ENCODE measurements at places on chromosomes 5 and 9.

GRCh38 chr5:155943516-155944407 is 383.2 kb upstream of the SGCD start:
- DNase-seq, result peak; percentile 4

DNA sequence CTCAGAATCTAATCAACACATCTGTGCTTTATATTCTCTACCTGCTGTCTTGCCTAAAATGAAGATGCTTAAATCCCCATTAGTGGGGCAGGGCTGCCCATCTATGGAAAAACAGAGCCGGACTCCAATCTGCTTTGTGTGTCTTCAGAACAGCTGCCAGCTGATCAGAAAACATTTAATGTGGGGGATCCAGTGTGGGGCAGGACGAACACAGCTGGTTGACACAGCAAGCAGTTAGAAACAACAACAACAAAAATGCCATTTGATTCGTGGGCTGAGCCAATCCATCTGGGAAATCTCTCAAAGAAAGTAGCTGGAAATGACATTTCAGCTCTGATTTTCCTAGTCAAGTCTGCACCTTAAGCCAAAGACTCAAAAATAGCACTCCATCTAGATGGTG is 99.8 kb downstream of the PPP2R2B start:
- no peak for DNase-seq

GRCh38 chr5:16883806-16884205 is 52.3 kb downstream of the MYO10 start:
- DNase-seq, result no peak

GRCh38 chr9:113886933-113887332 is 10.8 kb downstream of the ZNF618 start:
- DNase-seq, result no peak

DNA sequence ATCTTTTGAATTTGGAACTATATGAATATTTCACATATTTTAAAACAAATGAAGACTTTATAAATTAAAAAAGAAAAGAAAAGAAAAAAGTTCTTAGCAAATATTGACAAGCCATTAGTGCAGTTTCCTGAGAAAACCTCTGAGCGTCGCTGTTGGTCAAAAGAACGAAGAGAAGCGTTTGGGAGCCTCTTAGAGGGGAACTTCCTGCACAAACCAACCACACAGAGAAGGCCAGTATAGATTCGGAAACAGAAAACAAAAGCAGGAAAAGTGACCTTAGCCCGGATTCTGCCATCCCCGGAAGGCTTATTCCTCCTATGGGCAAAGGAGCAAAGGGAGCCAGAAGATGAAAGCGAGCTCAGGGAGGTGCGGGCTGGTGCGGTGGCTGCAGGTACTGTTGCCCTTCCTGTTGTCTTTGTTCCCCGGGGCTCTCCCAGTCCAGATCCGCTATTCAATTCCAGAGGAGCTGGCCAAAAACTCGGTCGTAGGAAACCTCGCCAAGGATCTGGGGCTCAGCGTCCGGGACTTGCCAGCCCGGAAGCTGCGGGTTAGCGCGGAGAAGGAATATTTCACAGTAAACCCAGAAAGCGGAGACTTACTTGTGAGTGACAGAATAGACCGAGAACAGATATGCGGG is at the start of gene PCDHGB2:
Gene PCDHGB2, plus strand, starts transcription at position 205 of the 637 bp plus-strand sequence. Its CDS starts 142 bp downstream, at position 347.
- DNase-seq, result no peak

- no peak for DNase-seq
Observed at GRCh38 chr9:75063556-75064305, 24.2 kb downstream of the NMRK1 start.

GRCh38 chr5:56233230-56233629 is at the start of gene ANKRD55:
Gene ANKRD55, minus strand, starts transcription at chr5:56233330. Its CDS starts 417 bp downstream, at chr5:56232913.
- no peak for DNase-seq

- DNase-seq, result no peak
Observed at GRCh38 chr5:175121457-175121856, 322.5 kb downstream of the DRD1 start.

DNA sequence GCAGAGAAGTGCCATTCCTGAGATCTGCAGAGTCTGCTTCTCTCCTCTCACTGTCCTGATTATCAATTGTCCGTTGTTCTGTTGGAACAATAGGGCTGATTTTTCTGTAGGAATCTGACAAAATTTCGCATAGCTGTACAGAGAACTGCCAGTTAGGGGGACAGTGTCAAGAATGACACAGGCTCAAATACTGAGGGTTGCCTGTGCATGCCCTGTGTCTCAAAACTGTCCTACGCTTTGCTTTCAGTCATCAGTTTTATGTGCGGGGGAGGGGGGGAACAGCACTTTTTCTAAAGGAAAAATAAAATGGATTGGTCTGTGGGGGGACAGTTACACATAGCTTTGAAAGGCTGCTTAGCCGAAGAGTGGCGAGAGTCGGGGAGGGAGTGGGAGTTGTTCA is 248.6 kb downstream of the PDZD2 start:
- DNase-seq, result no peak

DNA sequence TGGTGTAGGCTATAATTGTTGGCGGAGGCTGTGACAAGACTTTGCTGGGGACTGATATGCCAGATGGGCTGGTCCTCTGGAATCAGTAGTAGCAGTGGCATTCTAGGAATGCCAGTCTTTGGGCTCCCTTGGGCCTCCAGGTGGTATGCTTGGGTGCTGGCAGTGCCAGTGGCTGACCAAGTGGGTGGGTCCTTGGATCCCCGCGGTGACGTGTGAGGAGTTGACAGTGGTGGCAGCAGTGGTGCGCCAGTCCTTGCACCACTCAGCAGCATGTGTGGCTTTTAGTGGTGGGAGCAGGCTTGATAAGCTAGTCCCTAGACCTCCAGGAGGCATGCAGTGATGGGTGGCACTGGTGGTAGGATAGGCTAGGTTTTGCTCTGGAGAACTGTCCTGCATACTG is 63.9 kb downstream of the UNC13B start:
- no peak for DNase-seq

DNA sequence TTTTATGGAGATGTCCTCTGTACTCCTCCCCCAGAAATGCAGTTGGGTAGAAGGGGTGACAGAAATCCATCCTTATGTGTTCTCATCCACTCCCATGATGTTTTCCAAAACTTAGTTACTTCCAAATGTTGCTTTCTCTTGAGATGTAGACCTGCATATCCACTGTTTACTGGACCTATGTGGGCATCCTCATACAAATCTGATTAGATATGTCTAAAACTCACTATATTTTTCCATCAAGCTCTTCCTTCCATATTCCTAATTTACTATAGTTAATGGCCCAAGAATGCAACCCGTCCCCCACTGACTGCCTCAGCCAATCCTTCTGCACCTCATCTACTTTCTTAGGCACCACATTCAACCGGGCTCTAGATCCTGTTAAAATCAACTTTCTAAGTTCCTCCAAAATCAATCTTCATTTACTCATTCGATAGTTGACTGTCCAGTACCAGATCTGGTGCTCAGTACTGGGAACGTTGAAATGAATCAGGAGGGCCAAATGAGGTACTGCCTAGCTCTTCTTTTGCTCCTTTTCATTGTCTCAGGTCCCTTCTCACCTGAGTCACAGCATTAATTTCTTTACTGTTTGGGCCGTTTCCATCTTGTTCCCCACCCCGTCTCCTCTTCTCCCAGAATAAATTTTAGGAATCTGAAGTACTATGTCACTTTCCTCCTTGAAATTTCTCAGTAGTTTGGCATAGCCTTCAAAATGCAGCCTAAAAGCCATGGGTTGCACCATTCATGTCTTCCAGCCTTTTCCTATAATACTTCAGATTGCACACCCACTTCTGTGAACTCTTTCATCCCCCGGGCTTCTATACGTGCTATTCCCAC is 7.9 kb downstream of the PLK2 start:
- DNase-seq, result no peak

DNA sequence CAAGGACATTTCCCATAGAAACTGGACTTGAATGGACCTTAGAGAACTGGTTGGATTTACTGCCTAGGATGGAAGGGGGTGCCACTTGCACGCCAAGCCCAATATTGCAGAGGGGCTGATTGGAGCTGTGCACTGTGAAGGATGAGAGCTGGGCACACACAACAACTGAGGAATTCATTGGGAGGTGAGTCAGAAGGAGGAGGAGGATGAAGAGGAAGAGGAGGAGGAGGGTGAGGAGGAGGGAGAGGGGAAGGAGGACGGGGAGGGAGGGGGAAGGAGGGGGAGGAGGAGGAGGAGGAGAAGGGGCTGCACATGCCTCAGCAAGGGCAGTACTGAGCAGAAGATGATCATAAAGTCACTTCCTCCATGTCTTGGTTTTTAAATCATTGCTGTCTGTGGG is 5.7 kb upstream of the ICE1 start:
- no peak for DNase-seq

DNA sequence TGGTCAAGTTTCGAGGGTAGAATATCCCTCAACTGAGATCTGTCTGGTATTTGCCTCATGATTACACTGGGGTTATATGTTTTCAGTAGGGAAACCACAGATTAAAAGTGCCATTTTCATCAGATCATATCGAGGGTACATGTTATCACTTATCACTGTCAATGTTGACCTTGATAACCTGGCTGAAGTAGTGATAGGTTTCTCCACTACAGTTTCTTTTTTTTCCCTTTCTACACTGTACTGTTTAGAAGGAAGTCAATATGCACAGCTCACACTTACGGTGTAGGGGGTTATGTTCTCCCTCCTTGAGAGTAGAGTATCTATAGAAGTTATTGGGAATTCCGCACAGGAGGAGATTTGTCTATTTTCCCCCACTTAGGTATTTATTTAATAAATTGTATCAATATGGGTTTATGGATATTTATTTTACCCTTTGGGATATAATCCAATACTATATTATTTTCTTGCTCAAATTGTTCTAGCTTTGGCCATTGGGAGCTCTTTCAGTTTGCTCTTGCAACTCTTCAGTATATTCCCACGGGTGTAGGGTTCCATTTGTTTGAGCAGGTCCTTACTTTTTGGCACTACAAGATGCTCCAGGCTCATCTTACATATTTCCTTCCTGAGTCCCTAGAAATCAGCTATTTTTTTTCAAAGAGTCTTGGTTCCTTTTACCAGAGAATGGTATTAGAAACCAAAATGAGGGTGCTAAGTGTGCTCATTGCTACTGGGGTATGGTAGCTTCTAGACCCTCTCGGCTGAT is 444.5 kb downstream of the RAB3C start:
- no peak for DNase-seq

DNA sequence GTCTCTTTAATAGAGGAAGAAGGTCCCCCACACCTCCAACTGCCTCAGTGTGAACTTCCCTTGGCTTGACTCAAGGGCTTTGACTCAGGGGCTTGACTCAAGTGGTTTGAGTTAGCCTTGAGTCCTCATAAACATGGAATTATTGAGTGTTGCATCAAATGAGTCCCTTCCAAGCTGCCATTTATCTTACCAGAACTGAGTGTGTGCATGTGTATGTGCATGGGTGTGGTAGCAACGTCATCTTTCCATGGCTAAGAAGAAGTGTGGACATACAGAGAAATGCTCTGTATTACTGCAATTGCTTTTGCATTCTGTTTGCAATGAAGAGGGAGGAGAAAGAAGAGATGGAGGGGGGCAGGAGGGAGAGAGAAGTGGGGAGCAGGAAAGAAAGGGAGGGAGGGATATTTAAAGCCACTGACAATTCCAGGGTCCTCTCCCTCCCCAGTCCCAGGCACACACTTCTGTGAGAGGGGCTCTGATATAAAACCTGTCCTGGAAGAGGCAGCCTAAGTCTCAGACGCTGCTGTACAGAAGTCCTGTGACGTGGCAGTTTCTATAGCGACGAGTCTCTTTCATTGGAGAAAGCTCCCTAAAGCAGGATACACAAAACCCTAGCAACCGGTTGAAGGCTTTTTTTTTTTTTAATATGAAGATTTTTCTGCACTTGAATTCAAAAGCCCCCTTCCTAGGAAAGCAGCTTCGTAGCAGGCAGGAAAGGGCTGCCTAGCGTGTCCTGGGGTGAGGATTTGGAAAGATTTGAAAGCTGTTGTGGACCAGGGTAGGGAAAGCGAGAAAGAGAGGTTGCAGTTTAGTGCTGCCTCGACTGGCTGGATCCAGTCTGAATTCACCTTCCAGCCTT is 93.3 kb upstream of the MAP1B start:
- no peak for DNase-seq

GRCh38 chr9:84997472-84997871 is 327.9 kb downstream of the NTRK2 start:
- DNase-seq, result no peak

DNA sequence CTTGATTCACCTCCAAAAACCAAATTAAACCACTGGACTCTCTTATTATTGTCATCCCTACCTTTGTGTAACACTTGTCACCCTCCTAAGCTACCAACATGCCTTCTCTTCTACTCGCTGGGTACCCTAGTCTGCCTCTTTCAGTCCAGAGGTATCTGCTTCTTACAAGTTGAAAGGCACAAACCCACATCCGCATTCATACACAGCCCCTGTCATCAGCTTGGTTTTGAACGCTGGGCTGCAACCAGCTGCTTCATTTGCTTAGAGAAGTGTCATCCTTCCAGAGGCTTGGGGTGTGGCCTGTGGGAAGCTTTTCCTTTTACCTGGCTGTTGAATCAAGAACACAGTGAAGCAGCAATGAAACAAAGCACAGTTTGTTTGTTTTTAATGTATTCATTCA is 138.8 kb upstream of the WWC1 start:
- no peak for DNase-seq

DNA sequence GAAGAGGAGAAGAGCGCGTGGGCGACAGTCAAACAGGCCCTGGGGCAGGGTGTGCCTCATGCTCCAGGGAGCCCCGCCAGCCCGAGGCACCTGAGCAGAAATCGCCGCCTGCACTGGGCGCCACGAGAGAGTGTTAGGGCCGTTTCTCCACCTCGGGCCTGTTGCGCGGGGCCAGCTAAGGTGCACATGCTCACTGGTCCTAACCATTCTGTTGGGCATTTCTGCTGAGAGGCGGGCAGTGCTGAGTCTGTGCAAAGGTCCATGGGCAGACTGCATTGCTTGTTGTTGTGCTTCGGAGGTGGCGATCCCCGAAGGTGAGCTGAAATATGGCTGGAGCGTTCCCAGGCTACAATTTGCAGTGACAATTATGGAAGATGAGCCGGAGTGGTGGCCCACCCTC is 367.8 kb upstream of the SPATA31A5 start:
- DNase-seq, result no peak

DNA sequence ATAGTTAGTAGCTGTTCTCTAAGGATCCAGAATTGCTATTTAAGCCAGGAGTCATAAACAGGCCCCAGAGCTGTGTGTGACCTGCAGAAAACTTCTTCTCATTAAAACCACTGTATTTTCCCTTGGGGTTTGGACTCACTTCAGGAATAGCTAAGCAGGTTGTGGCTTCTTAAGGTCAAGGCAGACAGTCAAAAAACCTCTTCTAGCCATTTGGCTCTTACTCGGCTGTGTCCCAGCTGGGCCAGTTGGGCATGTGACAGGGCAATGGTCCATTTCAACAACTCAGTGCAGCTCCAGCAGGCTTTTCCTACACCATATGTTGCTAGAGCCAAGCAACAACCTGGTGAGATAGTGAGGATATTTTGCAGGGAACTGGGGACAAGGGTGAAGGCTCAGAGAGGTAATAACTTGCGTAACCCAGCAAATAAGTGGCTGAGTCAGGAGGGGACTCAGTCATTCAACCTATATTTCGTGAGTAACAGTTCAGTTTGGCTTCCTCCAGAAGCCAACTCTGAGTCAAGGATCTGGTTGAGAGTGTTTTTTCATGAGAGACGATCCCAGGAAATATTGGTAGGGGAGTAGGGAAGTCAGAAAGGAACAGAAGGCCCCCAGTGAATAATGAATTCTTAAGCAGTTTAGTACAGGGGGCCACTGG is 115.4 kb upstream of the PPP2R2B start:
- DNase-seq, result no peak

GRCh38 chr5:143842920-143843319 is 31.0 kb downstream of the HMHB1 start:
- no peak for DNase-seq

- DNase-seq, result no peak
Observed at GRCh38 chr5:16453609-16454008, 12.0 kb downstream of the ZNF622 start.

Data from T-helper 9 cell (primary cell).